T1000 (cell line): ENCODE measurements at places on chromosomes 7 and 10.

- DNase-seq: no peak
These were observed 71.4 kb downstream of the KCNMA1 start for GRCh38 chr10:77566236-77566635.

- DNase-seq: peak; percentile 85
These were observed 200.9 kb downstream of the FAM107B start for GRCh38 chr10:14573666-14574261.

- DNase-seq: no peak
These were observed 72.0 kb downstream of the GFRA1 start for GRCh38 chr10:116201011-116201410.

- DNase-seq: no peak
These were observed 33.9 kb upstream of the TSPAN13 start for GRCh38 chr7:16719699-16720098.

DNA sequence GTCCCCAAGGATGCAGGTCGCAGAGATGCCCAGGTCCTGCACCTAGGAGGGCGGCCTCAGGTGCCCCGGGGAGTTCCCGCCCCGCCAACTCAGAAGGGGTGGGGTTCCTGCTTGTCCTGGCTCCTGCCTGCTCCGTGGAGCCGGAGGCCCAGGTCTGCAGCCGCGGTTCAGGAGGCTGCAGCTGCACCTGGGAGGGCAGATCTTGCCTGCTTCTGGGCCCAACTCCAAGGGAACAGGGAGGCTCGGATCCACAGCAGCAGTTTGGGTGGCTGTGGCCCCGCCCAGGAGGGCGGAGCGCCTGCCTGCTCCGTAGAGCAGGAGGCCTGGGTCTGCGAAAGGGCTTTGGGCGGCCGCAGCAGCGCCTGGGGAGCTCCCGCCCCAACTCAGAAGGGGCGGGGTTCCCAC is 108.2 kb upstream of the EGR2 start:
- no peak for DNase-seq

DNA sequence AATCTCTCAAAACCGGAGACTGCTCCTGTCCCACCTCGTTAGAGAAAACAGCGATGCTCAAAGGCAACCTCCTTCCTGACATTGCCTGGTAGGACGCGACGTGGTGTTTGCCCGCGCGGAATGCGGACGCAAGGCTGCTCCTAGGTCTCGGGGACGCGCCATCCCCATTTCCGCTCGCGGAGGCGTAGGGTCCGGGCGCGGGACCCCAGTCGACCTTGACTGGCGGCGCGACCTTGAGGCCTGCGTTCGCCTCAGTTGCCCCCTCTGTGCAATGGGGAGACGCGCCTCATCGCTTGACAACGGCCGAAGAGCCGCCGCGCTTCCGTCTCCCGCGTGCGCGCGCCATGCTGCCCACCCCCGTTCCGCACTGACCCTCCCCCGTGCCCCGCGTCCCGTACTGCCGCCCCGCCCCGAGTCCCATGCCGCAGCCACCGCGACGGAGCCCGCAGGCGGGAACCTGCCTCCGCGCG is 412 bp upstream of the PPIA start:
- no peak for DNase-seq

DNA sequence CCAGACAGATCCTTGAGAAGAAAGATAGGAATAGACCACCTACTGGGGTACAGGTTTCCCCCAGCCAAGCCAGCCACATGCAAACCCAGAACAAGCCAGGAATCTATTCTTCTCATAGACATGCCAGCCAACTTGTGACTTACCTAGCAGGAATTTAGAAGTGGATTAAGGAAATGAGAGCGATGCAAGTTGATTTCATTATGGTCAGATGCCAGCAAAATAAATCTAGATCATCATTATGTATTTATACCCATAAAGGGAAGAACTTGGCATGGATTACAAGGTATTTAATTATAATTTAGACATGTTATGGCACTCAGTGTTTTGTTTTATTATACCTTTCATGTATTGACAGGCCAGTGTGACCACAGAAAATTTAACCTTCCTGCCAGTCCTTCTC is 32.8 kb downstream of the SLC35G1 start:
- DNase-seq: no peak

GRCh38 chr7:25820432-25821040 is 331.5 kb upstream of the NFE2L3 start:
- no peak for DNase-seq

DNA sequence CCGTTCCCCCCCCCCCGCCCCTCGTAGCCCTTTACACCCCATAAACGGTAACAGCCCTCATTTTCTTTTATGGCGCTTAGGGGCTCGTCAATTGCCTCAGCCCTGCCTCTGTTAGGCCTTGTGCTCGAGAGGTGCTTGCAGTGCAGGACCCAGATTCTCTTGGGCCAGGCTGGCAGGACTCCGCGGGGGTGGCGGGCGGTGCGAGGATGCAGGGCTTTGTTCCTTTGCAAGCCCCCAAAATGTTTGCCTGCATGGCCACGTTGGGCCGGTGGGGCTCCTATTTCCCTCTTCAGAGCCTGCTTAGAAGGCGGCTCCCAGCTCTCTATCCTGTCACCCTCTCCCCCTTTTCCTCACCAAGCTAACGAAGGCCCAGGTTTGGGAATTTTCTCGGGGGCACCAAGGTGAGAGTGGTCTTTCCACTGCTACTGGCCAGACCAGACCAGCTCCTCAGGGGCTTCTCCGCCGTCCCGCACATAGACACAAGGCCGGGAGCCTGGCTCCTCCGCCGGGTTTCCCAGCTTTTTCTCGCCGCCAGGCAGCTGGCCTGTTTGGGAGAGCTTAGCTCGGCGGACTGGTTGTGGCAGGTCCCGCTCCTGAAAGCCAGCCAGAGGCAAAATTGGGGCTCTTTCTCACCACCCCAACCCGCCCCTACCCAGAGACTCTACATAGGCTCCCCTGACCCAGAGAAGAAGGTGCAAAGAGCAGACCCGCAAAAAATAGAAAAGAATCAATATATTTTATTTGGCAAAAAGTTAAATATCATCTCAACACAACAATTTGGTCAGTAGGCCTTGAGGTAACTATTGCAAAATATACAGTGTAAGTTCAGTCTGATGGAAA is 3.4 kb downstream of the HOXA9 start:
- DNase-seq: no peak

- DNase-seq: no peak
These were observed 1.1 kb downstream of the NANOS1 start for GRCh38 chr10:119030421-119031250.

DNA sequence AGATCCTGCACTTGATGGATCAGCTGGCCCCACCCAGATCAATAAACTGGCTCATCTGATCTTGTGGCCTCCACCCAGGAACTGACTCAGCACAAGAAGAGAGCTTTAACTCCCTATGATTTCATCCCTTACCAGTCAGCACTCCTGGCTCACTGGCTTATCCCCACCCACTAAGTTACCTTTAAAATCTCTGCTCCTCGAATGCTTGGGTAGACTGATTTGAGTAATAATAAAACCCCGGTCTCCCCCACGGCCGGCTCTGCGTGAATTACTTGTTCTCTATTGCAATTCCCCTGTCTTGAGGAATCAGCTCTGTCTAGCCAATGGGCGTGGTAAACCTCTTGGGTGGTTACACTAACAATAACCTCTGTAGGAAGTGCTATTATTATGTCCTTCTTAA is 83.7 kb downstream of the MBL2 start:
- peak; percentile 43 for DNase-seq

GRCh38 chr7:88218836-88219605 is 817 bp downstream of the SRI start:
- DNase-seq: no peak

DNA sequence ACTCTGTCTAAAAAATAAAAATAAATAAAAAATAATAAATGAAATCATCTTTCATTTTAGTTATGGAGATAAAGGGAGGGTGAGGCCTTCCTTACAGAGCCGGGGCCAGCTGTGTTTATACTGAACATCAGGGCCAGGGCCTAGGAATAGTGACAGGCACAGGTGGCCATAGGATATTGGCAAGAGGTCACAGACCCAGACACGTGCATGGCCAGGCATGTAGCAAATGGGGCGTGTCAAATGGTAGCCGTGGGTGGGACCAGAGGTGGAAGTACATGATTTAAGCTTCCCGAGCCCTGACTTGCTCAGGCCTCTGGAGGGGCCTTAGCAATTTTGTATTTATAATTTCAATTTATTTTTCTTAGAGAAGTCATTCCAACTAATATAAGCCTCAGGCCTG is 353.0 kb downstream of the ANKRD30A start:
- DNase-seq: no peak

GRCh38 chr7:70700055-70700940 is 431.6 kb upstream of the GALNT17 start:
- DNase-seq: no peak

- DNase-seq: no peak
These were observed 290.3 kb upstream of the NFE2L3 start for GRCh38 chr7:25861601-25862260.

GRCh38 chr7:99120501-99120900 is 23.4 kb downstream of the SMURF1 start:
- DNase-seq: no peak

DNA sequence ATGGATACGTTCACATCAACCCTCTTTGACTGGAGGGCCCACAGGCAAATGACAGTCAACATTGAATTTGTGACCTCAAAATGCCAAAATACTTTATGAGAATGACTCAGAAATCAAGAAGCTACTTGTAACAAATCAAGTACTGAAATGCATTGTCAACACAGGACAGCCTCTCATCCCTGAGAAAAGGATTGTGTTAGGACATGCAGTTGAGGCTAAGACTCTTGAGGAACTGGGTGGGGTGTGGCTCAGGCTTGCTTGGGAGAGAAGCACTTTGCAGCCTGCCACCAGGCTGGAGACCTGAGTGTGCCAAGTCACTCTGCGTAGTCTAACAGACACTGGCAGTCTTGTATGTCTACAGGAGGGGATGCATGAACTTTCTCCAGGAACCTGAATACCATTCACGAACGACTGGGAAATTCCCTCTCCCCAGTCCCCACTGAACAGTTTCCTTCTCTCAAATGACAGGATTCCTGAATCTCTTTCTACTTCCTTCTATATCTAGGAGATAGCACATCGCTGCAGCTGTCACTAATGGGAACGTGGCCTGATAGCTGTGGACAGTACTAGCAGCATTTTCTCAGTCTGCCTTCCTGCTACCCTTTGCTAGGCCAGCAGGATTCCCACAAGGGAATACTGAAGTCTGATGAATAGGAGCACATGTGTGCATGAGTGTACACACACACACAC is 3.3 kb upstream of the SMO start:
- no peak for DNase-seq

DNA sequence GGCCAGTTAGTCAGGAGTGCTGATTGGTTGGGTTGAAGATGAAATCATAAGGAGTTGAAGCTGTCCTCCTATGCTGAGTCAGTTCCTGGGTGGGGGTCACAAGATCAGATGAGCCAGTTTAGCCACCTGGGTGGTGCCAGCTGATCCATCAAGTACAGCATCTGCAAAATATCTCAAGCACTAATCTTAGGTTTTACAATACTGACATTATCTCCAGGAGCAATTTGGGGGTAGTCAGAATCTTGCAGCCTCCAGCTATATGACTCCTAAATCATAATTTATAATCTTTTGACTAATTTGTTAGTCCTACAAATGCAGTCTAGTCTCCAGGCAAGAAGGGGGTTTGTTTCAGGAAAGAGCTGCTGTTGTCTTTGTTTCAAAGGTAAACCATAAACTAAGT is 184.1 kb upstream of the STK17A start:
- DNase-seq: no peak

GRCh38 chr10:101161494-101162299 is 30.6 kb downstream of the TLX1 start:
- DNase-seq: peak; percentile 48

GRCh38 chr10:62885684-62886461 is 69.7 kb upstream of the EGR2 start:
- DNase-seq: peak; percentile 52
